ENCODE measurements at places on chromosomes 4 and X.

DNA sequence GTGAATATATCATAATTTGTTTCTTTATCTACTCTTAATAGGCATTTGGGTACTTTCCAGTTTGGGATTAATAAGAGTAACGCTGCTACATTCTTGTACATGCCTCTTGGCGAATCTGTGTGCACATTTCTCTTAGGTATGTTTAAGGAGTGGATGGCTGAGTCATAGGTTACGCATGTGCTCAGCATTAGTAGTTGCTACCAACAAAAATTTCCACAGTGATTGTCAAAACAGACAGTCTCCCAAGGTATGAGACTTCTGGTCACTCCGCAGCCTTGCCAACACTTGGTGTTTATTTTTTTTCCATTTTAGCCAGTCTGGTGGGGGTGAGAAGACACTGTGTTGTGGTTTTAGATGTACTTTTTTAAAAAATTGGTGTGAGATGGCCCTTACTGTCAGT lies 44.6 kb downstream of the FGFBP1 start:
- no peak for DNase-seq

- no peak for DNase-seq
Observed at GRCh38 chr4:155445306-155445705, 68.5 kb upstream of the MAP9 start.

DNA sequence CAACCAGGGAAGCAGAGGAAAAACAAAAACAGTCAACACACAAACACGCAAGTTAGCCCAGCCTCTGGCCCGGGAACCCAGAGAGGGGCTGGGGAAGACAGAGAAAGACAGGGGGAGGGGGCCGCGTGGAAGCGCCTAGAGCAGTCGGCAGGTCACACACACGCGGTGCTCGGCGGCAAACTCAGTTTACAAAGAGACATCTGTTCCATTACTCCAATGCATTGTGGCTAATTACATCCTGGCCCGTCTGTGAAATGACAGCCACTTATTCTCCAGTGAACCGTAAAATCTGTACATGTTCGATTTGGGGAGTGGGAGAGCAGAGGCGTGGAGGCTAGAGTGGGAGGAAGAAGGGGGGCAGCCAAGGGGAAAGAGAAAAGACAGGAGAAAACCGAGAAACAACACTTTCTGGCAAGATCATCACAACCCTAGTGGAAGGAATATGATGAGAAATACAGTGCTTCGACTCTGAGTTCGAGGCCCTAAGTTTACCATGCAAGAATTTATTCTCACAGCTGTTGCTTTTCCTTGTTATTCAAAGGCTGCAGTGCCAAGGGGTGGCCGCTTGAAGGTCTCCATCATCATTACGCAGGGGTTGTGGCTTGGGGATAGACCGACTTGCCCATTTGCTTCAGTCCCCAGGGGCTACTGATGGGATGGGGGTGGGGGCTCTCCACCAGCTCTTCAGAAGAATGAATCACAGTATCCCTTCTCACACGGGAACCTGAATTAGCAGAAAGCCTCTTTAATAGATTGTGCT lies 167.7 kb downstream of the MGST2 start:
- DNase-seq, result no peak

DNA sequence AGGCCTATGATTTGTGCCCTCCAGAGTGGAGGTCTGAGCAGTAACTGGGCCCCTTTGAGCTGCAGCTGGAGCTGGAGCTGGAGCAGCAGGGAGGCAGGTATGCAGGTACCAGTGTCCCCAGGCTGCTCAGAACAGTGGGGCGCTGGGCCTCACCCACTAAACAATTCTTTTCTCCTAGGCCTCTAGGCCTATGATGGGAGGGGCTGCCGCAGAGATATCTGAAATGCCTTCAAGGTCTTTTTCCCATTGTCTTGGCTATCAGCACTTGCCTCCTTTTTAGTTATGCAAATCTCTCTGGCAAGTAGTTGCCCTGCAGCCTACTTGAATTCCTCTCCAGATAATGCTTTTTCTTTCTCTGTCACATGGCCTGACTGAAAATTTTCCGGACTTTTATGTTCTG lies 79.7 kb upstream of the OTUD4 start:
- DNase-seq, result no peak

DNA sequence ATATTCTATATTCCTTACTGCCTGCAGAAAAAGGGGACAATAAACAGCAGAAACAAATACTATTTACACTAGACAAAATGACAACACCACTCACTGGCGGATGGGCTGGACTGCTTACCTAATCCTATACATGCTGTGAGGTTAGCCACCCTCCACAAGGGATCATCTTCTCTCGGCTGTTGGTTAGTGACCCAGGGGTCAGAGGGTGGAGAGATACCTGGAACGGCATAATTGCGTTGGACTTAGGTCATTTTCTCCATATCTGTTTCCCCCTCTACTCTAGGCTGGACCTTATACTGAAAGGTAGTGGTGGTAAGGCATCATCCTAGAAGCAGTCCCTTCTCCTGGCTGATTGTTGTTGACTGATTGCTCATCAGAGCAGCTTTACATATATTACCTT lies 286.8 kb upstream of the UGT8 start:
- no peak for DNase-seq

DNA sequence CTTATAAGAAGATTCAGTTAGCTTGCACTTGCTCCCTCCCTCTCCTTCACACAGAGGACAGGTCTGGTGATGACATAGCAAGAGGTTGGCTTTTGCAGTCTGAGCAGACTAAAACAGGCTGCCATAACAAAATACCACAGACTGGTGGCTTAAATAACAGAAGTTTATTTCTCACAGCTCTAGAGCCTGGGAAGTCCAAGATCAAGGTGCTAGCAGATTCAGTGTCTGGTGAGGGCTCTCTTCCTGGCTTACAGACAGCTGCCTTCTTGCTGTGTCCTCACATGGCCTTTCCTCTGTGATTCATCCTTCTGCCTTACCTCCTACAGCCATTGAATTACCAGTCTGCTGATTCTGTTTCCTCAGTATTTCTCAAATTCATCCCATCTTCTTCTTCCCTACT lies 13.1 kb downstream of the RP2 start:
- no peak for DNase-seq

GRCh38 chr4:66604192-66604591 lies 933.9 kb upstream of the EPHA5 start:
- DNase-seq, result no peak

- DNase-seq, result no peak
Observed at GRCh38 chrX:82528525-82528924, 979.6 kb upstream of the POU3F4 start.

- DNase-seq, result no peak
Observed at GRCh38 chrX:43500246-43500645, 155.9 kb upstream of the MAOA start.

GRCh38 chr4:20844311-20844710 lies 144.1 kb downstream of the PACRGL start:
- DNase-seq, result no peak

GRCh38 chr4:2875556-2875955 lies 31.9 kb downstream of the ADD1 start:
- DNase-seq, result no peak

GRCh38 chrX:65697211-65697641 lies 29.8 kb downstream of the MSN start:
- DNase-seq, result no peak

- no peak for DNase-seq
Observed at GRCh38 chr4:111652986-111653385, 492.3 kb upstream of the FAM241A start.

GRCh38 chrX:137565921-137566745 lies at the start of gene ZIC3:
TSS of gene ZIC3 (plus strand) at chrX:137566127. CDS start at chrX:137566692, 565 bp downstream.
- DNase-seq, result peak; percentile 86

DNA sequence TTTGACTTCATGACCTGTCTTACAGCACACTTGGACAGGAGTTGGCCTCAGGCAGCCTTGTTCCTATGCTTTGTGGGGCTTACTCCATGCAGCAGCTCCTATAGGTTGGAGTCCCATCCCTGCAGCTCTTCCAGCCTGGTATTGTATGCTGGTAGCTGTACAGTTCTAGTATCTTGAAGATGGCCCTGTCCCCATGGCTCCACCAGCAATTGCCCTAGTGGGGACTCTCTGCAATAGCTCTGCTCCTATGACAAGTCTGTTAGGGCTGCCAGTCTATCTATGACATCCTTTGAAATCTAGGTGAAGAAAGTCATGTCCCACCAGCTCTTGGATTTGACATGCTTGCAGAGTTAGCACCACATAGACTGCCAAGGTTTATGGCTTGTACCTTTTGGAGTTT lies 252.6 kb downstream of the ANTXR2 start:
- no peak for DNase-seq

- DNase-seq, result no peak
Observed at GRCh38 chr4:1265351-1265750, 16.4 kb upstream of the CTBP1 start.

DNA sequence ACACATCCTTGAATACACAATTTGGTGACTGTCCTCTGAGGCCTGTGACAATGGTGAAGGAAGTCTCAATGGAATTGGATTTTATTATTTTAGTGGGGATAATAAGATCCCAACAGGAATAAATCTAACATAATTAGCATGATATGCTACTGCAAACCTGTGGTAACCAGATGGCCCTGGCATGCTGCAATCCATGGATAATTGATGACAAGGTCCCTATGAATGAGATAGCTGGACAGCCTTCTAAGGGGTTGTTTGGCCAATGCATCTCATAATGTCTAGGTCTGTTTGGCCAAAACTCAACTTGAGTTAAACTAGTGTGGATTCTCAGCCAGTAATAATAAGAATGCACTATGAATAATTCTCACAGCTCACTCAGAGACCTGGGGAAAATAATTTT lies 145.3 kb upstream of the GALNTL6 start:
- DNase-seq, result no peak

GRCh38 chr4:27198246-27198645 lies 337.6 kb downstream of the STIM2 start:
- no peak for DNase-seq

DNA sequence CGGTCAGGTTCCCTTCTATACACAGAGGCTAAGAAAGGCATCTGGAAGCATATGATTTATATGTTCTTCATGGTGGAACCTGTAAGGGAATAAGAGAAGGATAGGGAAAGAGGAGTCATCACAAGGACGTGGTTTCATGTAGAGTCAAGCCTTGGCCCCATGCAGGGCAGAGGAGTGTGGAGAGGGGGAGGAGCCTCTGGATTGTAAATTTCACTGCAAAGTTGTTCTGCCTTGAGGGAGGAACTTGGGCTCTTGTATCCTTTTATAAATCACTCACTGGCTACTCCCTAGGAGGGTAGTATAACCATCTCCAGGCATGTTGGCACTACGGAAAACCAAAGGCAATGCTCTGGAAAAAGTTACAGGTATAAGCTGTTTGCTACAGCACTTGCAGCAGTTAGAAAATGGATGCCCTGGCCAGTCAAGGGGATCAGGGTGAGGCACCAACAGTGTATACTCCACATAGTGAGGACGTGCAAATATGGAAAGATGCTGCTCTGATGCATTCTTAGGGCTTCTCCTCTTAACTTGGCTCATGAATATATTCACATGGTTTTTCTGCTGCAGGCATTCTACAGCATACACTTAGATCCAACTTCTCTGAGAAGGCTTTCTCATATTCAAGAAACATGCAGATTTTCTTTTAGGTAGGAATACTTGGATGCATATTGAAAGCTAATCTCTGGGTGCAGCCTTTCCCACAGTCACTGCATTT lies 60.3 kb upstream of the ZNF81 start:
- no peak for DNase-seq

DNA sequence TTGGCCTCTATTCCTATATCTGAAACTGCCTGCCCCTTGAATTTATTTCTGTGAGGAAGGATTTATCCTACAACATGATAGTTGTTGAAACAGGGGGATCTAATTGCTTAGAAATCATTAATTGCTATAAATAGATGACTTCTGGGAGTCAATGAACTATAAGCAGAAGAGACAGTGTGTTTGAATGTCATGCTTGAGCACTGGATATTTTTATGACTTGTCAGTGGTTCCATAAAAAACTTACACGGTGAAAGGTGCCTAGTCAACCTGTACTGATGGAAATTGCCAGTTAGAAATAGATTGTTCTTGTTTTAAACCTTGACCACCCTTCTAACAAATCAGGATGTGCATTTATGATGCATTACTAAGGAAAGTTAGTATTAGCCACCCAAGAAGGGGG lies 306.9 kb upstream of the PPARGC1A start:
- DNase-seq, result no peak

- DNase-seq, result no peak
Observed at GRCh38 chrX:132435222-132435621, 53.6 kb downstream of the MBNL3 start.

- DNase-seq, result peak; percentile 91
Observed at GRCh38 chrX:104098151-104098808, 14.0 kb upstream of the ZCCHC18 start.

- peak; percentile 56 for DNase-seq
Observed at GRCh38 chrX:102154900-102155805, 624 bp downstream of the BEX5 start.

GRCh38 chr4:112112590-112113170 lies 32.6 kb upstream of the FAM241A start:
- no peak for DNase-seq

GRCh38 chr4:107743532-107743931 lies 23.5 kb upstream of the PAPSS1 start:
- no peak for DNase-seq

GRCh38 chrX:23578079-23578478 lies 89.2 kb upstream of the PRDX4 start:
- no peak for DNase-seq

DNA sequence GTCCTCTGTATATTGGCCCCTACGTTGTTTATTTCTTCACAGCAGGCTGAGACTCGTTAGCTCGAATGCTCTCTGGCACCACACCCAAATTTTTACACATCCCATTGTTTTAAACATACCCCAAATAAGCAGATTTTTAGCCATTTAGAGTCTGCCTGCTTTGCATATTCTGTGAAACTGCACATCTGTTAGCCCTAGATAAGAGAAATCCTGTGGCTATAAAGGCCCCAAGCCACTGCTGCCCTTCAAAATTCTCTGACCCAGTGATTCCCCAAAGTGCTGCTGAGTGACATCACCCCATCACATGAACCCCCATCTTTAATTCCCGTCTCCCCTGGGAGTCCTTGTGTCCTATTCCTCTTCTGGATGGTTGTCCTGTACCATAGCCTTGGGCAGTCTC lies 20.8 kb downstream of the TEX13C start:
- no peak for DNase-seq

- DNase-seq, result no peak
Observed at GRCh38 chr4:94219402-94219801, 11.7 kb downstream of the SMARCAD1 start.

- peak; percentile 29 for DNase-seq
Observed at GRCh38 chr4:104424989-104425388, 69.7 kb downstream of the CXXC4 start.
